ENCODE measurements at places on chromosomes 3 and 15.

GRCh38 chr3:189108735-189109134, 63.0 kb upstream of the TPRG1 start:
- DNase-seq: no peak

DNA sequence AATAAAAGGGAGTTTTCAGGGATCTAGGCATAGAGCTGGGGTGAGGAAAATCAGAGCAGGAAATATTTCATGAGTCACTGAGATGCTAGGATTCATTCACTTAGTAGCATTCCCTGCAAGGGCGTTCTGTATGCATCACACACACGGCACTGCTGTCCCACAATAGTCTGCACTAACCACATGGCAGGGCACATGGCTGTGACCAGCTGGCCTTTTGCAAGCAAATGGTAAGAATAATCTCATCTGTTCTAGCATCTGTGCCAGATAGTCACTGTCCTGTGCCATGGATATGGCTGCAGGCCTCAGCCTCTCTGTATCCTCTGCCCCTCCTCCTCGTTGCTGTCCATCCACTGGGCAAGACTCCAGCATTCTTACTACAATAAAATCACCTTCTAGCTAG, 37.8 kb downstream of the BOC start:
- DNase-seq: peak; percentile 39

- DNase-seq: no peak
These were observed 102.9 kb upstream of the KLF13 start for GRCh38 chr15:31223478-31224350.

DNA sequence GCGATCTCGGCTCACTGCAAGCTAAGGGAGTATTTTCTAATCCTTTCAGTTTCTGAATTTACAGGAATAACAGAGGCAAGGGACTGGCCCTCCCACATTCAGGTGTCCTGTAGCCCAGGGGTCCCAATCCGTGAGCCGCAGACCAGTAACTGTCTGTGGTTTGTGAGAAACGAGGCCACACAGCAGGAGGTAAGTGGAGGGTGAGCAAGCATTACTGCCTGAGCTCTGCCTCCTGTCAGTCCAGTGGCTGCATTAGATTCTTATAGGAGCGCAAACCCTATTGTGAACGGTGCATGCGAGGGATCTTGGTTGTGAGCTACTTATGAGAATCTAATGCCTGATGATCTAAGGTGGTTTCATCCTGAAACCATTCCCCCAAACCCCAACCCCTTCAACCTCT, 5.0 kb upstream of the IL17RC start:
- DNase-seq: no peak

Data from NCI-H1694 treated with DMSO at 0.1 percent for 48 hours (cell line).